ENCODE measurements at places on chromosomes 5 and 9. TPM values are rescaled to one million over a fixed set of nuclear protein-coding genes. Genes with fewer than 3 reads are reported as not detected.

The EIF4E1B gene
- total RNA-seq: 2.4 TPM

The SUSD3 gene
- total RNA-seq: 282 TPM

- no peaks in the 10 kb centered on the region for H3K36me3 ChIP-seq
- H3K4me3 ChIP-seq: no peak overlapping the region
- DNase-seq: no peak
- no peaks in the 10 kb centered on the region for H3K27me3 ChIP-seq
- H3K4me1 ChIP-seq: no peaks in the 10 kb centered on the region
These were observed 364.0 kb downstream of the NDUFS4 start for GRCh38 chr5:53924392-53924791.

DNA sequence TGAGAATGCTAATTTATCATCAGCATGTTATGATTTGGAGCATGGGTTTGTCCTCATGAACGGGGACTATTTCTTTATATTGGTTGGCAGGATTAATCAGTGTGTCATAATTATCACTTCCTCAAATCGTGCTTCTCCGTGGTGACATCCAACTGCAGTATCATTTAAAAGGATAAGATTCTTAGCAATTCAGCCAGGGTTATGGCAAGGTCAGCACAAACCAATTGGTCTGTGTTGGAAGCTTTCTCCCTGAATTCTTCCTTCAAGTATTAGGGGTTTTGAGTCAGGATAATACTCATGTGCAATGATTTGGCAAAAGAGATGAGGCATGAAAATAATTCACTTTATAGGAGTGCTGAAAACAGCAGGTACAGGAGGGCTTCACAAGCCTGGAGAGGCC is 5.5 kb upstream of the CAMLG start:
- H3K27ac ChIP-seq: no peak overlapping the region
- no peaks in the 10 kb centered on the region for H3K4me1 ChIP-seq
- no peak overlapping the region for H3K4me3 ChIP-seq

- DNase-seq: no peak
- no peaks in the 10 kb centered on the region for H3K36me3 ChIP-seq
- no peaks in the 10 kb centered on the region for H3K4me1 ChIP-seq
- H3K27me3 ChIP-seq: no peaks in the 10 kb centered on the region
- H3K4me3 ChIP-seq: no peak overlapping the region
These were observed 134.3 kb upstream of the ICE1 start for GRCh38 chr5:5288201-5288600.

GRCh38 chr5:62585751-62586150 is 7.1 kb downstream of the LRRC70 start:
- H3K4me3 ChIP-seq: no peak overlapping the region
- no peaks in the 10 kb centered on the region for H3K36me3 ChIP-seq
- H3K27me3 ChIP-seq: no peaks in the 10 kb centered on the region
- H3K27ac ChIP-seq: no peak overlapping the region
- no peak for DNase-seq

DNA sequence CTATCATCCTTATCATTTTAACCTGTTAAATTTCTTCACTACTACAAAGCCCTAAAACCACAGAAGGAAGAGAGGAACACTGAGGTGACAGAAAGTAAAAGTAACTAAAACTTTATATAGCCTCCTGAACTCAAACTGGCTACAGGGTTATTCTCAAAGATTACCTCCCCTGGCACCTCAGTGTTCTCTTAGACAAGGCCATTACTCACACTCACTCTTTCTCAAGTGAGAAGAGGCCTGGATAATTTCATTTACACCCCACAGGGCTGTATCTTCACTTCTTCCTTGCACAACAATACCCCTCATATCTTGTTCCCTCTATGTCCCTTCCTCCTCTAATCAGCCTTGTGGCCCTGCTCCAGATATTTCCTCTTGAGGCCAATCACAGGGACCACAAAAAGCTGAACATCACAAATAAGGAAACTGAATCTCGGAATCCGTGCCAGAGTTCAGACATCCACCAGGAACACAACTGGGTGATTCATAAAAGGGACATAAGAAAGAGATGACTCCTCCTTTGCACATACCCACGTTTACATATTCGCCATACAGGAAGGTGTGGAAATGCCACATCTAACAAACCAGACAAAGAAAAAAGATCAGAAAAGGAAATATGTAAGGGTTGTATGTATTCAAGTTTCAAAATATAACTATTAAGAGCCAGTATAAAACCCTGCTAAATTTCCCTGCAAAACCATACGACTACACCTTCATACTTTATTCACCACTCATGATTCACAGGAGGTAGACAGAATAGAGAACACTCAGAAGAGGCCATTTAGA is 1.7 kb upstream of the KLHL3 start:
- peaks cover 15% of the 10 kb centered on the region for H3K4me1 ChIP-seq
- H3K36me3 ChIP-seq: no peaks in the 10 kb centered on the region
- H3K4me3 ChIP-seq: no peak overlapping the region

DNA sequence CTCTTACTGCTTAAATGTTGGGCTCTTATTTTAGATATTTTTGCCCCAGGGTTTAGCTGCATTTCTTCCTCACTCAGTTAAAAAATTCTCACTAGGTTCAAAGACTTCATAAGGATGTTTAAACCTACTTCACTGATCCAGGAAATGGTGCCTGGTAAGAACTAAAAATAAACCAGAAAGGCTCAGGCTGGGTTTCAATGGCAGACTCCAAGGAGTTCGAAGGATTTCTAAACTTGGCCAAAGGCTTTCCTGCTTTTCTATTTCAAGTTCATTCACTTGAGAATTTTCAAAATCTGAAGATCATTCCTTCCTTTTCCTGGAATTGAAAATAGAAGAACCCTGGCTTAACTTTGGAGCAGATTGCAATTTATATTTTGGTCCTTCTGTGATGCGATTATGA is 193.0 kb upstream of the MAP1B start:
- H3K27ac ChIP-seq: no peak overlapping the region
- no peak for DNase-seq
- no peaks in the 10 kb centered on the region for H3K27me3 ChIP-seq
- H3K4me1 ChIP-seq: no peaks in the 10 kb centered on the region

Data from testis (tissue), 5 donors.